ENCODE measurements at places on chromosomes 16 and 17.

DNA sequence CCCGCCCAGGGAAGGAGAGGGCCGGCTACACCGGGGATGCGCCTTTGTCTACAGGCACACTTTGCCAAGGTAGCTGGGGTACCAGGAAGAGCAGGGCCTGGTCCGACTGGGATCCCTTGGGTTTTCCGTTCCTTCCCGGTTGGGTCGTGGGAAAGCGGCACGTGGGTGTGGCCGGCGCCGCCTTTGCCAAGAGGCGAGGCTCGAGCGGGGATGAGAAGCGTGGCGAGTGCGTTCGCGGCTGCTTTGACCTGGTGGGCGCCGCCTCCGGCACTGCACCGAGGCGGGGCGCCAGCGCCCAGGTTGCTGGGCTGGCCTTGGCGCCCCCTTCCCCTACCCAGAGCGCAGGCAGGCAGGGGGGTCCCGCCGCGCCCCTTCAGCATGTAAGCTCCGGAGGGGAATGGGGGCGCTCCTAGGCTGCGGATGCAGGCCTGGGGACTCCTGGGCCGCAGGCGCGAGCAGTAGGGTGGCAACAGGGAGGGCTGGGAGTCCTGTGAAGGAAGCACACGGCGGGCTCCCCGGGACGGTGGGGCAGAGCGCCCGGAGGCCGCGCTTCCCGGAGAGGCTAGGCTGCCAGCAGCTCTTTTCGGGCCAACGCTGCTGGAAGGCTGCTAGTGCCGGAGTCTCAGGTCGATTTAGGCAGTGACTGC is 2.0 kb downstream of the HAS3 start:
- peak; percentile 18 for DNase-seq

DNA sequence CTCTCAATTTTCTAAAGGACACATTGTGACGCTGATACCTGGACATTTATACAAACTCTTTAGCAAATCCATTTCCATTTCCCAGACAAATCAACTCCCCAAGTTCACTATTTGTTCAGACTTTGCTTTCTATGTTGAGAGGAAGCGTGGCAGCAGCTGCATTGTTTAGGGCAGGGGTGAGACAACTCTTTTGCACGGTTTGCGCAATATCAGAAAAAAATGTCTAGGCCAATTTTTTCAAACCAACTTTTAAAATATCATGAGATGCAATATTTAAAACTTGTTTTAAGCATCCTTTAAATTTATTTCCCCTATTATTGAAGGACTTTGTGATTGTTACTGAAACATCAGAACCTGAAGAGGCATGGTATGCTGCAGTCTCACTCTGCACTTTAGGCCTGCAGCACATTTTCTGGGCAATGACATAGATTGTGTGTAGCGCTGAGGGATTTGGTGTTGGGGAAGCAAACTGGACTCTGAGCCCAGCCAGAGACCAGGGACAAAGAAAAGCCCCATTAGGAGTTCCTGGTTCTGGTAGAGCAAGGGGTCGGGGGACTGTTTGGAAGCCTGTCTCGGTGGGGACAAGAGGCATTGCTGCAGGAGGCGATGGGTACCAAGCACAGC is 6.4 kb upstream of the CCDC182 start:
- DNase-seq, result no peak

- DNase-seq, result no peak
Observed at GRCh38 chr17:62004388-62004787, 60.7 kb downstream of the MED13 start.

GRCh38 chr16:22642416-22643088 is 131.9 kb downstream of the NPIPB5 start:
- DNase-seq, result no peak

DNA sequence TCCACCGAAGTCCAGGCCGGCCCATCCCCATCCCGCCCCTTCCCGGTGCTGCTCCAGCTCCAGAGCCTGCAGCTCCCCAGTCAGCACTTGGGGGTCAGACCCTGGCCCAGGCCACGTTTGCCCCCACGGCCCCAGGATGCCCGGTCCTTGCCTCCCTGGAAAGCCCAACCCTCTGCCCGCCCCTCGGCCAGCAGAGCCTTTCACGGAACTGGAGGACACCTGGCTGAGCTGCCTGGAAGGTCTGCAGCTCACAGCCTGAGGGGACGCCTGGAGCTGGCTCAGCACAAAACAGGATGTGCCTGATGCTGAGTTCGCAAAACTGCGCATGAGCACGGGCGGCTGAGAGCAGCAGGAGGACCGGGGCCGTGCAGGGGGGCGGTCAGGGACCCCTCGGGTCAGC is 29.7 kb upstream of the SSTR5 start:
- peak; percentile 80 for DNase-seq

- no peak for DNase-seq
Observed at GRCh38 chr17:28416703-28417311, 10.8 kb upstream of the SLC46A1 start.

DNA sequence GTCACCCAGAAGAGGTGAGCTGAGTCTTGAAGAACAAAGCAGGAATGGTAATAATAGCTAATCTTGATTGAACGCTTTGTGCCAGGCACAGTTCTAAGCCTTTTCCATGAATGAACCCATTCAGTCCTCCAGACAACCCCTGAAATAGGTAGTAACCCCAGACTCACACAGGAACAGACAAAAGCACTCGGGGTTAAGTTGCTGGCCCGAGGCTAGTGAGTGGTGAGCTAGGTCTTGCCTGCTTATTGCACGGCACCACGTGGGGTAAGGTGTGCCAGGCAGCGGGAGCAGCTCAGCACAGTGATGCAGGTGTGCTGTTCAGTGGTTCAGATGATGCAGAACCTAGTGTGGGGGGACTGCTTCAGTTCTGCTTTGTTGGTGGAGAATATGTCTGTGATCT is 181.6 kb downstream of the RAB11FIP4 start:
- no peak for DNase-seq

Data from hindlimb muscle (tissue), 1 donor.